Aorta (tissue), 5 donors: ENCODE measurements at places on chromosomes 7 and 10. TPM values are rescaled to one million over a fixed set of nuclear protein-coding genes. Genes with fewer than 3 reads are reported as not detected.
A peak's percentile ranks its signal among the peaks of the same experiment; 100 is the strongest.

GRCh38 chr10:121324678-121325213 lies 273.5 kb downstream of the FGFR2 start:
- no peak for DNase-seq
- H3K36me3 ChIP-seq = no peaks in the 10 kb centered on the region
- no peaks in the 10 kb centered on the region for H3K27me3 ChIP-seq
- no peak overlapping the region for H3K27ac ChIP-seq

ITPRID1 gene
- polyA plus RNA-seq = not detected

CALCR gene
- 0.88 TPM for polyA plus RNA-seq

KIF5B gene
- polyA plus RNA-seq = 48.4 TPM

DNA sequence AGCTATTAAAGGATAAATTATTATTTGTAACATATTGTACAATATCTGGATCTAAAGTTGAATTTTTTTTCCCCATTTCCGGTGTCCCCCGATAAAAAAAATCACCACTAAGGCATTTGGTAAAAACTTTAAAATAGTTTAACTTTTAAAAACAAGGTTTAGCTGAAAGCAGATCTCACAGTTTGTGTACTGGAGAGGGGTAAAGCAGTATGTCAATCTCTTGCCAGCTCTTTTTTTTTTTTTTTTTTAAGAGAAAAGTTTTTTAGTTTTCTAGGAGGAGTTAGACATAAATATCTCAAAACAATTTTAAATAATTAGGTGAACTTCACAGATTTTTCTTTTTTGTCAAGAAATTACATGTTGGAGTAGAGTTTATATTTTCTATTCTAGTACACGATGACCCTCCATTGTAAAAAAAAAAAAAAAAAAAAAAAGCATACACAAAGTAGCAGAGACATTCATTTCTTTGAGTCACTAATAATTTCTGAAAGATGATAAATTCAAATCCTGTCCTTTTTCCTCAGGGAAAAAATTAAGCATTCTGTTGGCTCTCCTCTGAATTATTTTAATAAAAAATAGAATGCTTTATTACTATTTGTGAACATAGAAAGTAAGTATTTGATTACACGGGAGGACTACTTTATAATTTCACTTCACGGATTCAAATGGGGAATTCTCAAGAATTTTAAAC lies 1.9 kb upstream of the HBP1 start:
- H3K27ac ChIP-seq = no peak overlapping the region
- H3K27me3 ChIP-seq = no peaks in the 10 kb centered on the region
- H3K36me3 ChIP-seq = no peaks in the 10 kb centered on the region

RAPGEF5 gene
- 8.4 TPM for polyA plus RNA-seq

DNA sequence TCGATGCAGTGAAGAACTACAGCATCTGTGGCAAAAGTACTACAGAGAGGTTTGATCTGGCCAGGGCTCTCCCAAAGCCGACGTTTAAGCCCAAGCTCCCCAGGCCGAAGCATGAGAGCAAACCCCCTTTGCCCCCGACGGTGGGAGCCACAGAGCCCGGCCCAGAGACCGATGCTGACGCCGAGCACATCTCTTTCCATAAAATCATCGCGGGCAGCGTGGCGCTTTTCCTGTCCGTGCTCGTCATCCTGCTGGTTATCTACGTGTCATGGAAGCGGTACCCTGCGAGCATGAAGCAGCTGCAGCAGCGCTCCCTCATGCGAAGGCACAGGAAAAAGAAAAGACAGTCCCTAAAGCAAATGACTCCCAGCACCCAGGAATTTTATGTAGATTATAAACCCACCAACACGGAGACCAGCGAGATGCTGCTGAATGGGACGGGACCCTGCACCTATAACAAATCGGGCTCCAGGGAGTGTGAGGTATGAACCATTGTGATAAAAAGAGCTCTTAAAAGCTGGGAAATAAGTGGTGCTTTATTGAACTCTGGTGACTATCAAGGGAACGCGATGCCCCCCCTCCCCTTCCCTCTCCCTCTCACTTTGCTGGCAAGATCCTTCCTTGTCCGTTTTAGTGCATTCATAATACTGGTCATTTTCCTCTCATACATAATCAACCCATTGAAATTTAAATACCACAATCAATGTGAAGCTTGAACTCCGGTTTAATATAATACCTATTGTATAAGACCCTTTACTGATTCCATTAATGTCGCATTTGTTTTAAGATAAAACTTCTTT lies 2.3 kb downstream of the LRRTM3 start:
- no peaks in the 10 kb centered on the region for H3K36me3 ChIP-seq
- H3K27ac ChIP-seq = no peak overlapping the region
- no peak overlapping the region for H3K4me3 ChIP-seq
- H3K27me3 ChIP-seq = no peaks in the 10 kb centered on the region

SPDYE2 gene
- not detected for polyA plus RNA-seq

GRM8 gene
- polyA plus RNA-seq = 0.20 TPM

DNA sequence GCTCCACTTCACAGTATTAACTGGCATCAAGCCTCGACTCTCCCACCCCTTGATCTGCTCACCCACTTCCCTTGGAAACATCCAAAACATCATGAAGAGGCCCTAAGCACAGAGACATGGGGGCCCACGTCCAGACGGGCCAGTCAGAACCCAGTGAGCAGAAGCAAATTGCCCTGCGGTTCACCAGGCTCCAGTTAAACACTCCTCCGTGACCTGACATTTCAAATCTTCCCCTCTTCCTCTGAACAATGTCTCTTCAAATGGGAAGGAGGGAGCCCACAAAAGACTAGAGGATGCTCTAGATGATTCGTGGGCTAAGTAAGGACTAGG lies 44.8 kb downstream of the CLEC2L start:
- no peaks in the 10 kb centered on the region for H3K27me3 ChIP-seq
- DNase-seq = no peak
- no peaks in the 10 kb centered on the region for H3K4me1 ChIP-seq
- H3K4me3 ChIP-seq = no peak overlapping the region

TES gene
- polyA plus RNA-seq = 82.6 TPM

SLC26A3 gene
- 20.9 TPM for polyA plus RNA-seq

GRCh38 chr10:44845361-44846175 lies 65.6 kb upstream of the TMEM72 start:
- H3K36me3 ChIP-seq = no peaks in the 10 kb centered on the region
- H3K27ac ChIP-seq = no peak overlapping the region
- no peak overlapping the region for H3K4me3 ChIP-seq
- H3K4me1 ChIP-seq = no peaks in the 10 kb centered on the region
- DNase-seq = no peak

DNA sequence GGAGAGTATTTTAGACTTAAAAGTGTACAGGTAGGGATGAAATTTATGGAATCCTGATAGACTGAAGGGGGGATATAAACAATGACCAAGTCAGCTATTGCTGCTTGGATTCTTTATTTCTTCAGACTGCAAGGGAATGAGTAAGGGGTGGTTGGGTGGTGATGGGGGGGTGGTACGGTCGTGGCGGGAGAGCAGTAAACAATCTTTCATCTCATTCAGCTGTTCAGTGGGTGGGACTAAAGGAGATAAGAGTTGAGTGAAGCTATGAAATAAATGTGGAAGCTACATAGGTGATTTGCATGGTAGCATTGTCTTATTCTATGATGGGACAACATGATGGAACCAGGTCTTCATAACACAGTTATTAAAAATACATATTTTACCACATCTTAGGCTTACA lies 1.8 kb downstream of the SEPTIN7 start:
- no peaks in the 10 kb centered on the region for H3K36me3 ChIP-seq
- H3K27ac ChIP-seq = peak overlapping the region; percentile 20
- DNase-seq = no peak
- H3K4me1 ChIP-seq = no peaks in the 10 kb centered on the region
- no peaks in the 10 kb centered on the region for H3K27me3 ChIP-seq

- no peak overlapping the region for H3K27ac ChIP-seq
- H3K27me3 ChIP-seq = no peaks in the 10 kb centered on the region
- DNase-seq = no peak
- H3K36me3 ChIP-seq = no peaks in the 10 kb centered on the region
Observed at GRCh38 chr7:81170291-81170690, 251.4 kb upstream of the SEMA3C start.

NRCAM gene
- under 0.01 TPM for polyA plus RNA-seq

DNA sequence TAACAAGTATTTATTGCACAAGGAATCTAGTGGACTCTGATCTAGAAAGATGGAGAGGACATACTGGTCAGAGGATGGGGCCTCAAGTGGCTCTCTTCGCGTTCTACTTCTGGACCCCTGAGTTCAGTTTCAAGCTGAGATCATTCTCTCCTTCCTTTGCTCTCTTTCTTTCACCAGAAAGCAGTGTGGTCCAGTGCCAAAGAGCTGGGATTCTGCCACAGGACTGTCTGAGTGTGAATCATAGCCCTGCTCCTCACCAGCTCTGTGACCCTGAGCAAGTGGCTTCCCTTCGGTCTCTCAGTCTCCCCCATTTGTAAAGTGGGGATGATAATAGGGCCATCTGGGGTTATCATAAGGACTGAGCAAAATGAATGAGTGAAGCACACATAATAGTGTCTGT lies 715.2 kb downstream of the SUGCT start:
- H3K4me1 ChIP-seq = peaks cover 8% of the 10 kb centered on the region
- H3K27me3 ChIP-seq = no peaks in the 10 kb centered on the region
- DNase-seq = no peak

- no peaks in the 10 kb centered on the region for H3K4me1 ChIP-seq
- no peak overlapping the region for H3K4me3 ChIP-seq
- no peaks in the 10 kb centered on the region for H3K36me3 ChIP-seq
- no peak overlapping the region for H3K27ac ChIP-seq
- no peak for DNase-seq
- no peaks in the 10 kb centered on the region for H3K27me3 ChIP-seq
Observed at GRCh38 chr7:81616951-81617350, 152.9 kb downstream of the HGF start.

UFSP1 gene
- 1.5 TPM for polyA plus RNA-seq

ZNF138 gene
- polyA plus RNA-seq = 3.6 TPM

GRCh38 chr7:154918741-154919140 lies 84.2 kb downstream of the PAXIP1 start:
- DNase-seq = no peak
- H3K27me3 ChIP-seq = no peaks in the 10 kb centered on the region
- no peaks in the 10 kb centered on the region for H3K4me1 ChIP-seq
- H3K27ac ChIP-seq = no peak overlapping the region
- no peaks in the 10 kb centered on the region for H3K36me3 ChIP-seq

MBL2 gene
- polyA plus RNA-seq = not detected
